Activated CD4-positive, CD25-positive, alpha-beta regulatory T cell (primary cell): ENCODE measurements at places on chromosomes 5 and 9.

DNA sequence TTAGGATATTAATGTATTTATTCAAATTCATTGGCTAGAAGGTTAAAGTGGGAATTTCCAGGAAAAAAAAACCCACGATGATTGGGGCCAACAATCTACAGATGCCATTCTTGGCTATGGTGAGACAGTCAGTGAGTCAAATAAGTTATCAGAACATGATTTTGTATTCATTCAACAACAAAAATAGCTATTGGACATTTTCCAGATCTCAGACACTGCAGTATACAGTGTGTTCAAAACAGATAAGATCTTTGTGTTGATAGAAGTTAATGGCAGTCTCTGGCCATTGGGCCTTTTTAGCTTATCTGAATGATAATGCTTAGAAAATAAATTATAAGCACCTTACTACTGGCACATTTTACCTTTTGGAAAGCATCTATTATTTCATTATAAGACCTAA is 547.7 kb downstream of the MAT2B start:
- no peak for DNase-seq

- DNase-seq, result no peak
Measured at GRCh38 chr9:13898957-13899356, 415.0 kb downstream of the NFIB start.

- DNase-seq, result no peak
Measured at GRCh38 chr5:15789642-15790041, 289.7 kb downstream of the FBXL7 start.

- no peak for DNase-seq
Measured at GRCh38 chr5:79173626-79174025, 62.0 kb downstream of the BHMT start.

- no peak for DNase-seq
Measured at GRCh38 chr5:2761921-2762488, 10.5 kb upstream of the IRX2 start.

- no peak for DNase-seq
Measured at GRCh38 chr9:85321561-85321960, 420.2 kb downstream of the AGTPBP1 start.

DNA sequence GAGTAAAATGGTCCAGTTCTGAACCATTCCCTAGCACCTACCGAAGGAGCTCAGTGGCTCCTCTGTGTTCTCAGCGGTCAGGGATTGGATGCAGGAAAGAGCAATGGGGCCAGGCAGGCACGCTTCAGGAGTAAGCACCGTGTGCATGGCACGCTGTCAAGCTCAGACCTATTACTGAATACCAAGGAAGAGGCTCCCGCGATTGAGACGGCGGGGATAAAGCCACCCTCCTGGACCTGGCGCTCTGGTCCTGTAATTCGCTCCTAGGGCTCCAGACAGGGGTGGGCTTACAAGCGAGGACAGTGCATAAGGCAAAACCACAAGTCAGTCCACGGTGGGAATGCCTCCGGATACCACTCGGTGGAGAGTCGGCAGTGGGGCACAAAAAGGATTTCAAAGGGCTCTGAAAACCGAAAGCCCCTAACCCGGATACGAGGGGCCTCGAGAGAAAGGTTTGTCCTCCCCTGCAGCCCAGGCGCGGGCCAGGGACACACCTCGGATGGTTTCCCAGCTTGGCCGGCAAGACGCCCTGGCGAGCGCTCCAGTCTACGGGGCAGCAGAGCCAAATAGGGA is 988 bp downstream of the OXCT1 start:
- no peak for DNase-seq

DNA sequence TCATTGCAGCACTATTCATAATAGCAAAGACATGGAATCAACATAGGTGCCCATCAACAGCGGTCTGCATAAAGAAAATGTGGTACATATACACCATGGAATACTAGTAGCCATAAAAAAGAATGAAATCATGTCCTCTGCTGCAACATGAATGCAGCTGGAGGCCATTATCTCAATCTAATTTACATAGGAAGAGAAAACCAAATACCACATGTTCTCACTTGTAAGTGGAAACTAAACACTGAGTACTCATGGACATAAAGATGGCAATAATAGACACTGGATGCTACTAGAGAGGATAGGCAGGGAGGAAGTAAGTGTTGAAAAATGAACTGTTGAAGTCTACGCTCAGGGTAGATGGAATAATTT is 203.9 kb upstream of the CDH9 start:
- DNase-seq, result no peak

- no peak for DNase-seq
Measured at GRCh38 chr9:99181621-99182020, 40.1 kb downstream of the ALG2 start.

- no peak for DNase-seq
Measured at GRCh38 chr5:164504141-164504772, 998.8 kb downstream of the MAT2B start.

DNA sequence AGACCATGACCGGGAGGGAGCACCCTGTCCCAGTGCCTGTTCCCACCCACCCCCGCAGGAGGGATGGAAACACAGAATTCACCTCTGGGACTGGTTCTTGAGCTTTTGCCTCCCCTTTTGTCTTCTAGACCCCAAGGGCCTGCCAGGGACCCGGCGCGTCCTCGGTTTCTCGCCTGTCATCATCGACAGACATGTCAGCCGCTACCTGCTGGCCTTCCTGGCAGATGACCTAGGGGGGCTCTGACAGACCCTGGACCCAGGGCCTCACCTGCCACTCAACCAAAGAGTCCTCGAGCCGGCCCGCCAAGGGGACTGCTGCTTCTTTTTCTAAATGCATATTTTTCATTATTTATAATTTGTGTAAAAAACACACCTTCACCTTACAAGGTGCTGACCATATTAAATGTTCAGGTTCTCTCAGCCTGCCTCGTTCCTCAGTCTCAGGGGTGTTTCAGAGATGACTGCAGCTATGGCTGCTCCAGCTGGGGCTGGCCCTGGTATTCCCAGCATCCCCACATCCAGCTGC is 16.9 kb downstream of the CARD19 start:
- DNase-seq, result no peak

DNA sequence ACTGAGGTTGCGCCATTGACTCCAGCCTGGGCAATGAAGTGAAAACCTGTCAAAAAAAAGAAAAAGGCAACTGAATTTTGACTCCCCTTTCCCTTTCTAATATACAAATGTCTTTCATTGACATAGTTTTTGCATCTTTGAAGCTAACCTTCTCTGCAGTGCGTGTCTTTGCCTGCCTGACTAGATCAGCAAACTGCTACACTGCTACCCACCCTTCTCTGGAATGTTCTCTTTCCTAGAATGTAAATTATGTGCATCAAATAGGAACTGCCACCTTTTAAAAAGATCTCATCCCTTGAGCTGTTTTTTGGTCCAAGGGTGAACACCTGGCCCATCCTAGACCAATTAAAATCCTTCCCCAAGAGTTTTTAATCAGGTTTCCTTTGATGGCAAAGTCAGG is 127.6 kb downstream of the SLC28A3 start:
- no peak for DNase-seq

DNA sequence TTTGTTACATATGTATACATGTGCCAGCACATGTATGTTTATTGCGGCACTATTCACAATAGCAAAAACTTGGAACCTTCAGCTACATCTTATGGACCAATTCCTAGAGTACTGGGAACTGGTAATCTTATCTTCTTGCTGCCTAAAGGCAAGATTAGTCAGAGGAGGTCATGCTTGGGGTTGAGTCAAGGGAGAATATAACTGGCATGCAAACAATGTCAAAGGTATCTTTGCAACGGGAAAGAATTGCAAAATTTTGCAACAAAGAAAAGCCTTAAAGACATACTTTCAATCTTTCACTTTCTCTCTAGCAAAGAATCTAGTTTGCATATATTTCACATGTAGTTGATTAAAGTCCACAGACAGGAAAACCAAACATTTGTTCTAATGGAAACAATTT is 145.2 kb downstream of the EDIL3 start:
- no peak for DNase-seq

DNA sequence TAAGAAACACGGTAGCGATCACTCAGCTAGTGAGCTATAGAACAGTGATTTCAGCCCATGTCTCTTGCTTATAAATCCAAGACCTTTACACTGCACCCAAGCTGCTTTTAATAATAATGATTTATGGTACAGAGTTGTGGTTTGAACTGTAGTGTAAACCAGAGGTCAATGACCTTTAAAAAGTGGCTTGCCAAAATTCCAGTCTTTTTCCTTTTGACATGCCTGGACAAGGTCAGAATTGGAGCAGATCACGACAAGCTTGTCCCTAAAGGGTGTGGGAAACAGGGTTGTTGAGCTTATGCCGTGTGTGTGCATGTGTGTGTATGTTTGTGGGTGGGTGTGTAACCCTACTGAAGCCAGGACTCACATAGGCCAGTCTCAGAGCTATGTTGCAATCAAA is 225.3 kb upstream of the CLINT1 start:
- DNase-seq, result no peak

DNA sequence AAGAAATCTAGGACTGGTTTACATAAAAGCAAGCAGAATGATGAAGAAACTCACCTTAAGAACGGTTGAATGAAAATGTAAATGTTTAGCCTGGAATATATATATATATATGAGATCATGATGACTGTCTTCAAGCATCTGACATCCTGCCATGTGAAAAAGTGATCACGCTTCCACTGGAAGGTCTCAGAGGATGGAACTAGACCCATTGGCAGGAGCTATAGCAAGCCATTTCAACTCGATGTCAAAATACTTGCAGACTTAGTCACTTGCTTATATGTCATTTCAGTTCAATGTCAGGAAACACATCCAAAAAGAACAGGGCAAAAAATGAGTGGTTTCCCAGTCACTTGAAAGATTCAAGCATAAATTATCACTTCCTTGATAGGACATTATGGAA is 22.2 kb upstream of the TMEM161B start:
- DNase-seq, result no peak

- peak; percentile 40 for DNase-seq
Measured at GRCh38 chr9:136686794-136687711, at the start of gene AGPAT2. Gene AGPAT2, minus strand, starts transcription at chr9:136687457. Its CDS starts 100 bp downstream, at chr9:136687357.

DNA sequence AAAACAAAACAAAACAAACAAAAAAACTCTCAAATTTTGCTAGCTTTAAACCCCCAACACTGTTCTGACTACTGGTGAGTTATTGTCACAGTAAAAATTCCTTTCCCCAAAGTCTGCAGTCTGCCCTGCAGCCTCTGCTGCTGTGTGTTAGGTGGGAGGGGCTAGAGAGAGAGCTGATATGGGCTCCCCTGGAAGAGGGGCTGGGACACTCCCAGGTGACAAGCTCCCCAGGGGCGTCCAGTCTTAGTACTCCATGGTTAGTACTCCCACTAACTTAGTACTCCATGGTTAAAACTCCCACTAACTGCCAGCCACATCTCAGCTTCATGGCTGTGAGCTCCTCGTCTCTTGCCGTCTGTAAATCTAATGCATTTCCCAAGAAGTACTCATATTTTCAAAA is 191.9 kb downstream of the FANCC start:
- no peak for DNase-seq

DNA sequence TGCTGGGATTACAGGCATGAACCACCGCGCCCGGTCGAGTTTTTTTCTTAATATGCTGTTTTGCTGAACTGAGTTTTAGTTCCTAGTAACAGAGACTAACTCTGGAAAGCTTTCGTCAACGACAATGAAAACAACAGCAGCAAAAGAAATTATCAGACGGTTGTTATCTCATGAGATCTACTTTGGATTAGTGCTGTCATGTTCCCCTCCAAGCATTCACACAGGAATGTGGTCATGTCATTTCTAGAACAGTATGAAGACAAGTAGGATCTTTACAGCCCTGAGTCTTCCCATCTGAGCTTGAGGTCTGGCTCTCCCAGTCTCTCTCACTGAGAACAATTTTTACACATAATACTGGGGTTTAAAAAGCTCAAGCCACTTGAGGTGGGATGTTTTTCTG is 4.0 kb upstream of the ANKRD33B start:
- DNase-seq, result no peak

- DNase-seq, result no peak
Measured at GRCh38 chr5:157748760-157749461, 5.4 kb downstream of the LSM11 start.

DNA sequence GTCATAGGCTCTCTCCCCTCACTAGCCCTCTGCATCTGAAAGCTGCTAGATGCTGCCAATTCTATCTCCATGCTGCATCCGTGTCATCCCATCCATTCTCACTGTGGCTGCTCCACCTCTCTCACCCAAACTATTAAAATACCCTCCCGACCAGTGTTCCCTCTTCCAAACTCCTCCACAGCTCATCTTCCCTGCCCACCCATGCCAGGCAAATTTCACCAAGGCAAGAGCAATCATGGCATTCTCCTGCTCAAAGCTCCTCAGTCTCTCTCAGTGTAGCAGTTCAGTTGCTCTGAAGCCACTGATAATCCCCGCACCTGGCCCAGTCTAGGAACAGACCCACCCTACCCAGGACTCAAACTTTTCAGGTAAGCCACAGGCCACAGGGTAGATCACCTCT is 48.4 kb downstream of the SPOCK1 start:
- no peak for DNase-seq

- DNase-seq, result no peak
Measured at GRCh38 chr5:120567921-120568320, 103.8 kb downstream of the PRR16 start.

- no peak for DNase-seq
Measured at GRCh38 chr9:73531658-73532057, 380.0 kb downstream of the ANXA1 start.

GRCh38 chr5:114362197-114362976 is 517 bp downstream of the KCNN2 start:
- DNase-seq, result no peak

DNA sequence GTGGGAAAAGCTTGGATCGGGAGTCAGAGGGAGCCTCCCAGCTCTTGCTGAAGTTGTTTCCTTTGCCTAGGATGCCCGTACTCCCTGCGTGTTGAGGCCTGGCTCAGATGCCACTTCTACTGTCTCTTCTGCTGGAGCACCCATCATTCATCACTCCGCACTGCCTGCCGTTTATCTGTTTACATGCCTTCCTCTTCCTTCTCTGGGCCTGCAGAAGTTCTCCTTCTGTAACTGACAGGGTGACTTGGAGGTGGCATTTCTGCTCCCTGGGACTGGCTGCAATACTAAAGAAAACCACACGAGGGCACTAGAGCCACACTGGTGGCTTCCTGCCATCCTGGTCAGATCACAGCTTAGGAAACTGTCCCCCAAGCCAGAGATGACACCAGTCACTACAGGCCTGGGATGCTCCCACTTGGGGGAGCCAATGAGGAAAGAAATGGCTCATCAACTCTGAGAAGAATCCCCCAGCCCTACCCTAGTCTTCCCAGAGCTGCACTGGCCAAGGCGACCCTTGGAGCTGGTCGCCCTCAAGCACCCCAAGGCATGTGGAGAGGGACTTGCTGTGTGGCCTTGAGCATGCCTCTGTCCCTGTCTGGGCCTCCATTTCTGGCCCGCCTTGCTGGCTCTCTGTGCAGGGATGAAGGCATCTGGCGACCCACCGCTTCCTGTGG is 9.7 kb upstream of the SLC25A51 start:
- peak; percentile 44 for DNase-seq

DNA sequence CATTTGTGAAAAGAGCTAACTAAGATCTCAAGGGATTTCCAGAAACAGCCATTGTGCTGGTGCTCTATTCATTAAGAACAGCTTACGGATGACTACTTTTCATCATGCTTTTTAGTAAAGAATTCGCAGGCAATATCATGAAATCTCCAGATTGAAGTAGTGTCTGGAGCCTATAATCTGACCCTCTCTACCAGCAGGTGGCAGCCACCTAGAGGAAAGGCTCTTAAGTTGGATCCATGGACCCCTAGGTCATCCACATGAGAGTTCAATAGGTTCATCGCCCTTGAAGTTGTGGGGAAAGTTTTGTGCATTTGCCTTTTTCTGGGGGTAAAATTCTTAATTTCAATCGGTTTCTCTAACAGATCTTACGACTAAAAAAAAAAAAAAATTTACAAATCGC is 82.3 kb downstream of the SLC1A3 start:
- no peak for DNase-seq
